CD4-positive, alpha-beta T cell treated with Interleukin-21 for 1 hour (primary cell): ENCODE measurements at places on chromosomes 7 and 10.

- DNase-seq, result no peak
Observed at GRCh38 chr10:111035542-111035941, 41.3 kb upstream of the ADRA2A start.

- DNase-seq, result peak; percentile 32
Observed at GRCh38 chr7:522071-522950, 2.7 kb upstream of the PDGFA start.

GRCh38 chr7:118330388-118330787 is 105.9 kb downstream of the ANKRD7 start:
- no peak for DNase-seq

DNA sequence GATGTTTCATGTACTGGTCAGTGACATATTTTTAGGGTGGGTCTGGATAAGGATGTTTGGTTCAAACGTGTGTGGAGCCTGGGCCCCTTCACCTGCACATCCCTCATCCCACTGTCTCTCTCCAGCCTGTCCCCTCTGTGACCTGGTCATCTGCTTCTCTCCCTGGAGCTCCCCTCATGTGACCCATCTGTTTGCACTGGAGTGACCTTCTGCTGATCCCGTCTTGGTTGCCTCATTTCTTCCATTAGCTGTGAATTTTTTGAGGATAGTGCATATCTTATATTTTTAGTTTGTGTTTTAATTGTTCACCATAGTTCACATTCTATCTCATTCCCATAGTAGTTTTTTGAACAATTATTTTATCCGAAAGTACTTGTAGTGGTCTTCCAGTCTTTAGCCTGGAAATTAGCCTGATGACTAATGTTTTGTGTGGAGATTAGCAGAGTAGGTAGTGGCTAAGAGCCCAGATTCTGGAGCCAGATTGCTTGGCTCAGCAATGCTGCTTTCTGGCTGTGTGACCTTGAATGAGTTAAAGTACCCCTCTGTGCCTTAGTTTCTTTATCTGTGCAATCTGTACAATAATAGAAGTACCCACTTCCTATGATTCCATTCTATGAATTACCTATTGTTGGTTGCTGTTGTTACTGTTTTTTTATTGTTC is 224.5 kb downstream of the LRMDA start:
- no peak for DNase-seq

- no peak for DNase-seq
Observed at GRCh38 chr7:5599543-5600200, 176.0 kb upstream of the TNRC18 start.

DNA sequence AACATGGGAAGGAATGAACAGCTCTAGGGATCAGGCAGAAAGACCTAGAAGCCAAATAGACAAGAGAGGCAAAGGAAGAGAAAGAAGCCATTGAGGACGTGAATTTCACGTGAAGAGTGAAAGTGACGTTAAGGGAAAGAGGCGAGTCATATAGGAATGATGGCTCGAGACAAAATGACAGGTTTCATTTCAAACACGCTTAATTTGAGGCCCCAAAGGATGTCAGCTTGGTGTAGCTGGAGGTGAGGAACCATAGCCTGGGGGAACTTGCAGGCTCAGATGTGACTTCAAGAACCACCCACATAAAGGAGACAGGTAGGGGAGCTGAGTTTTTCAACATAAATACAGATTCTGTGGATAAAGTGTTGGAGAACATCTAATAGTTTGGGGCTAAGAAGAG is 84.3 kb upstream of the ATP6V0A4 start:
- no peak for DNase-seq

DNA sequence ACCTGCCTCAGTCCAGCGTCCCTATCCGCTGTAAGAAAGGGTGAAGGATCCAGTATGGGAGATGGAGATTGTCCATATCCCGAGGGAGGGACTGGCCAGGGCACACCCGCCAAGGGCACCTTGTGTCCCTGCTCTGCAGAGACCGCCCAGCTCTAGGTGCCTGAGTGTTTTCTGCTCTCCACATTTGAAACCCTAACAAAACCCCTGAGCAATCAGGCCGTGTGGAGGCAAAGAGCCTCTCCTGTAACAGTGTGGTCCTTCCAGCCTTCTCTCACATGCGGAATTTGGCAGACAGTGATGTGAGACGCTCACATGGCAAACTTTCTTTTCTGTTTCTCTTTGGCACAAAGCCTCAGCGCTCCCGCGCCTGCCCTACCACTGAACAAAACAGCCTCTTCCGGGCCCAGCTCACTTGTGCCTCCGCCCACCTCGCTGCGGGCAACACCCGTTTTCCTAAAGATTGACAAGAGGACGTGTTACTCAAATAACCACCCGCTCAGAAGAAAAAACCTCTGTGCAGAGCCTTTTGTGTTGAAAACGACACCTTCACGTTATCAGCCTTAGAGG is 514.8 kb downstream of the DNAJB6 start:
- peak; percentile 62 for DNase-seq
